ENCODE measurements at places on chromosomes 1 and 21.

DNA sequence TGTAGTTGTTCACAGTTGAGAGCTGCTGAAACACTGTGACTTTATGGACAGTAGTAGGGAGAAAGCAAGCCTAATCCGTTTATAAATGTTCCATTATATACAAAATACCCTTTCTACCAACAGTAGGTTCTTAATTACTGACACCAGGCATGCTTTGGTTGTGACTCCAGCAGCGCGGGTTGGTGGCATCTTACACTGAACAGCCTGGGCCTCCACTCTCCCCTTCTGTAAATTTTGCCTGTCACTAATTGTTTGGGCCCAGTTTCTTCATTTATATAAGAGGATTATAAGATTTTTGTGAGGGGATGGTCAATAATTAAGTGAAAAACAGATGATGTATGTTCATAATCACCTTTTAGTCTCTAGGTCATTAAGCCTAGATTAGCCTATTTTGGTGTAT lies 58.2 kb downstream of the ITSN1 start:
- no peak for DNase-seq

GRCh38 chr1:4586611-4587160 lies 67.7 kb upstream of the AJAP1 start:
- no peak for DNase-seq

- no peak for DNase-seq
Measured at GRCh38 chr1:229474509-229474908, 33.6 kb downstream of the NUP133 start.

- DNase-seq: no peak
Measured at GRCh38 chr1:85360730-85361493, 84.5 kb upstream of the BCL10 start.

- no peak for DNase-seq
Measured at GRCh38 chr1:8790987-8791386, 26.5 kb downstream of the RERE start.

DNA sequence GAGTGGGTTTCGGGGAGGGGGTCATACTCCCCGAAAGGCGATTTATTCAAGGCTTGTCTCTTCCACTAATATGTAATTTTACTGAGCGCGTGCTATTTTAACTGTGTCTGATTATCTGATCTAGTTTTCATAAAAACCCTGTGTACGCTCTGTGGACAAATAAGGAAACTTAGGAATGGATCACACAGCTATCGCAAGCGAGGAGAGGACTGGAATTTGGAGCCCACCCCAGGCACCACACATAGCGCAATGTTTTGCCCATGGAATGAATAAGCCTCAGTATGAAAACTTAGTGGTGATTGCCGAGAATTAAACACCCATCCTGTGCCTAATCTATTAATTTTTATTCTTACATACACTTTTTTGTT lies 9.8 kb upstream of the RAB42 start:
- DNase-seq: no peak

GRCh38 chr1:221602830-221603229 lies 139.1 kb downstream of the DUSP10 start:
- DNase-seq: no peak

GRCh38 chr21:43012596-43012995 lies 38.2 kb downstream of the PKNOX1 start:
- no peak for DNase-seq

DNA sequence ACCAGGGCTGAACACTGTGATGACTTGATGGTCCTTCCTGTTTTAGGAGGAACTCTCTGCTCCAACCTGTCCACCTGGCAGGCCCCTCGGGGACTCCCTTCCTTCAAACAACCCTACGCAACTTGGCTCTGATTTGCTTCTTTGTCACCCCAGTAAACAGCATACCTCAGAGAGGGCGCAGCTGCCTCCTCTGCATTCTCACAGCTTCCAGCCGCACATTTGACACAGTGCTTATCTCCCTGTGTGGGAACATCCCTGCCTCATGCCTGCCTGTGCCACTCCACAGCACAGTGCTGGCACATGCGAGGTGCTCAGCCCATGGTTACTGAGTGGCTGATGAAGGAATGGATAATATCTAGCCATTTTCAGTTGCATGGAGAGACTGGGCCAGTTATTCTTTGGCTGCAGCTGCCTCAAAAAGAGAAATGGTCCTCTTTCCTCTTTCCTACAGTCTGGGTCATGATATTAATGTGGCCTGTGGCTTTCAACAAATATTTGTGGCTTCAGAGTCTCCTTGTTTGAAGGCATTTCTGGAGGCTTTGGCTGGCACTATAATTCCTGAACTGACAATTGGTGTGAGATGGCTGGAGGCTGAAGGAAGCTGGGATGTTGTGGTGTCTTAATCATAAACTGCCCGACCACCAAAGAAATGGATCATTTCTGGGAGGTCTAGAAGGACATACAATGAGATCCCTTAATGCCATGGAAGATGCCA lies 77.9 kb downstream of the TENT5C start:
- no peak for DNase-seq

DNA sequence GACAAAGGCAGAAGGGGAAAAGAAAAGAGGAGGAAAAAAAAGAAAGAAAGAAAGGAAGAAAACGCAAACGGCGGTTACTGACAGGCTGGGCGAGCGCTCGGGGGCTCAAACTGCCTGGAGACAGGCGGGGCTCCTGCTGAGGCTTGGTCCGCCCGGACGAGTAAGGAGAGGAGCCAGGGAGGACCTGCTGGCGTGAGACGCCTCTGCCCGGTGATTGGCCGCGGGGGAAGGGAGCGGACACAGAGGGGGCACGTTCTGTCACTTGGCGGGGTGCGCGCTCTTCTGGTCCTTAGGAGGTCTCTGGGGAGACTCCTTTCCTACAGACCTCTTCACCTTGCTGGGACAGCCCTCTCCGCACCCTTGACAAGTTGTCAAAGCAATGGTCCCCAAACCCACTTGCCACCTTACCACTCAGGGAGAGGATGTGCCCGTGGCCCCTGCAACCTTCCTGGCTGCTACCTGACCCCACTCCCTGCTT lies 791 bp upstream of the PIK3R3 start:
- DNase-seq: no peak

DNA sequence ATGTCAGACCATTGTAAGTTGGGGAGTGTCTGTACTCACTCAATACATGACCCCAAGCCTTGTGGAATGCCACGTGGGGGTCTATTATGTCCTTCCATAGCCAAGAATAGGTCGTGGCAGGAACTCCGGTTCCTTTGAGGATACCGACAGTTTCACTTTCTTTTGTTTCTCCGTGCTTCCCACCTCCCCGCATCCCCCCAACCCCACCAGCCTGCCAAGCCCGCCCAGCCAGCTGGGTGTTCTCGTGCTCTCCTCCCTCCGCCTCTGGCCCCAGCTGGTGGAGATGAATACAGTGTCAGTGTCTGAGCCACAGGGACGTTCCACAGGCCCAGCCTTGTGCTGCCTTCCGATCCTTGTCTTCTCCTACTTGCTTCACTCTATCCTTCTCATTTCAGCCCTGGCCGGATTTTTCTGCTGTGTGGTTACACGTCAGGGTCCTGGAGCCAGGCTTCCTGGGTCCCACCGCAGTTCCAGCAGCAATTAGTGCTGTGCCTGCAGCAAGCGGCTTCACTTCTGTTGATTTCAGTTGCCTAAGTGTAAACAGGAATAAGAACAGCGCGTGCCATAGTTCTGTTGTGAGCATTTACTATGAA lies 4.1 kb upstream of the AGTRAP start:
- DNase-seq: no peak

GRCh38 chr1:178450871-178451270 lies 45.9 kb downstream of the CLEC20A start:
- no peak for DNase-seq

- no peak for DNase-seq
Measured at GRCh38 chr1:239269706-239270105, 116.7 kb upstream of the CHRM3 start.

- peak; percentile 32 for DNase-seq
Measured at GRCh38 chr21:45074048-45074817, at the start of gene ADARB1. ADARB1 (plus strand) TSS chr21:45074580; CDS start chr21:45171657, 97,077 bp downstream.

DNA sequence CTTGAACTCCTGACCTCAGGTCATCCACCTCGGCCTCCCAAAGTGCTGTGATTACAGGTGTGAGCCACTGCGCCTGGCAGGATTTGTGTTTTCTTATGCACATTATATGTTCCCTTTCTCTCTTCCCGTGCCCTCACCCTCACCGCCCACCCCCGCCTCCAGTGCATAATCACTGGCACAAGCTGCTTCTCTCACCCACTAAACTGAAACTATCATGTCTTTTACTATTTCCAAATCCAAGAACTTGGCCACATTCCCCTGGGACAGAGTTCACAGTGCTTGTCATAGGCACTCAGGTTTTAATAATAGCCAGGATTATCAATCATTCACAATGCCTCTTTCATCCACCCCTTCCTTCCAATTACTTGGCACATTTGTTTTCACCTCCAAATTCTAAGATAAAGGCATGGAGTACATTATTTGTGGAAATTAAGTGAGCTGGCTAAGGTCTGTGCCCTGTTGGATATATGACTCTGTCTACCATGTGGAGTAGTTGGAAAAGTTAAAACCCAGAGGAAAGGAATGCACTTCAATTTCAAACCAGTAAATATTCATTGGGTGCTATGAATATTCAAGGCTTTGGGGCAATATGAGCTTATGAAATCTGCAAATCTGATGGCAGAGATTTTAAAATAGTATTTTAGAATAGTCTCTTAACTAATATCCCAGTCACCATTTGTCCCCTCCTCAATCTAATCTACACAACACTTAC lies 17.6 kb upstream of the MAPKAPK2 start:
- DNase-seq: no peak

DNA sequence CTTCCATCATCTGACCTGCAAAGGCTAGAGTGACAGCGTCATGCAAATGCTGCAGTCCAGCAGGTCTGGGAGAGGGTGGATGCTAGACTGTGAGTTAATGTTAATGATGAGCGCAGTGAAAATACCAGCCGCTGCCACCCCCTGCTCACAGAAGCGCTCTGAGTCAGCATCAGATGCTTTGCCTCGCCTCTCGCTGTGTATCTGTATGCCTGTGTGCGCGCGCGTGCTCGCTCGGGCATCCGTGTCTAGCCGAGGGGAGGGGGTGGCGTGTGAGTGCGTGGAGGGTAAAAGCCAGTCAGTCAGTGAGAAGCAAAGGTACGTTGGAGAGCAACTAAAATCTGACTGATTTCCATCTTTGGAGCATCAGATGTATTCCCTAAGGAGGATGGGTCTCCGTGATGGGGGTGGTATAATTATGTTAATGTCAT lies 858.7 kb downstream of the USP25 start:
- DNase-seq: no peak

- DNase-seq: no peak
Measured at GRCh38 chr21:32424191-32424535, 11.7 kb downstream of the EVA1C start.

DNA sequence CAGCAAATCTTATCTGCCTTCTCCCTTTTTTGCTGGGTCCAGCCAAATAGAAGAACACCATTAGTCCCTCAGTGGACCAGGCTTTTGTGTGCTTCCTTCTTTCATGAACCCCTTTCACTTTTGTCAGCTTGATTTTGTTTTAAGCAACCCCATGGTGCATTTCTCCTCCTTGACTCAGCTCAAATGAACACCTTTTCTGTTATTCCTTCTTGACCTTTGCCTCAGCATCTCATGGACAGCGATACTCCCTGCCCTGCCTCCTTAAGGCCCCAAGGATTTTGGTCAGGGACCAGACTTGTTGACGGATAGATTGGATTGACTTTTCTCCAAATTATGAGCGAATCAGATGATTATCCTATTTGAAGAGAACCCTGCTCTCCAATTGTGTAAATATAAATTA lies 356.6 kb upstream of the USP24 start:
- no peak for DNase-seq

GRCh38 chr1:181623850-181624249 lies 140.5 kb downstream of the CACNA1E start:
- no peak for DNase-seq

GRCh38 chr1:168867941-168868634 lies 139.1 kb upstream of the DPT start:
- DNase-seq: no peak

DNA sequence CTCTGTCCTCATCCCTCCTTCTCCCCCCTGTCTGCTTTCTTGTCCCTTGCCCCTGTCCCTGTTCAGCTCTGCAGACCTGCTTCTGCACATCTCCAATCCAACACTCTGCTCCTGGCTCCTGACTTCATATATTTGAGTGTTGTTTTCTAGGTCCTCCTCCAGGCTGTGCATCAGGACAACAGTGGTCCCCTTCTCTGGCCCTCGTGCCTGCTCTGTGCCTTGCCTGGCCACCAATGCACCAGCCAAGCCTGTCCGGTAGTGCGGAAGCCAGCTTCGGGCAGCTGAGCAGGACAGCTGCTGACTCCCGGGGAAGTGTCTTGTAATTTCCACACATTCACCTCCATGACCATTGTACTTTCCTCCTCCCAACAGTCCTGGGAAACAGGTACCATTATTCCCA lies 203.4 kb upstream of the RAB4A start:
- no peak for DNase-seq

DNA sequence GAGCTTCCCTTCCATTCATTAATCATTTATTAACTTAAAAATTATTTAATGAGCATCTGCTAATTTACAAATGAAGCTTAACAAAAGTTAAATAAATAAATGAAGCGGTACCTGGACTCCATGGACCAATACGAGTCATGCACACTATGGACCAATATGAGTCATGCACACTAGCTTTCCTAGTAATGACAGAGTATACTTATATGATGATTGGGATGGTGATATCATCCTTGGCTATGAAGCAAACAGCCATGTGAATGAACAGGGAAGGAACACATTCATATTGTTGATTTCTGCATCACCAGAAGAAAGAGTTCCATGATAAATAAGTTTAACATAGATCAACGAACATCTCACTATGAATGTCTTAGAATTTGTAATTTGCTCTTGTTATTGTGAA lies 109.9 kb downstream of the SPAG17 start:
- DNase-seq: no peak

- no peak for DNase-seq
Measured at GRCh38 chr1:240991230-240991629, 365.8 kb downstream of the RGS7 start.

GRCh38 chr1:3186526-3186921 lies 117.5 kb downstream of the PRDM16 start:
- no peak for DNase-seq

DNA sequence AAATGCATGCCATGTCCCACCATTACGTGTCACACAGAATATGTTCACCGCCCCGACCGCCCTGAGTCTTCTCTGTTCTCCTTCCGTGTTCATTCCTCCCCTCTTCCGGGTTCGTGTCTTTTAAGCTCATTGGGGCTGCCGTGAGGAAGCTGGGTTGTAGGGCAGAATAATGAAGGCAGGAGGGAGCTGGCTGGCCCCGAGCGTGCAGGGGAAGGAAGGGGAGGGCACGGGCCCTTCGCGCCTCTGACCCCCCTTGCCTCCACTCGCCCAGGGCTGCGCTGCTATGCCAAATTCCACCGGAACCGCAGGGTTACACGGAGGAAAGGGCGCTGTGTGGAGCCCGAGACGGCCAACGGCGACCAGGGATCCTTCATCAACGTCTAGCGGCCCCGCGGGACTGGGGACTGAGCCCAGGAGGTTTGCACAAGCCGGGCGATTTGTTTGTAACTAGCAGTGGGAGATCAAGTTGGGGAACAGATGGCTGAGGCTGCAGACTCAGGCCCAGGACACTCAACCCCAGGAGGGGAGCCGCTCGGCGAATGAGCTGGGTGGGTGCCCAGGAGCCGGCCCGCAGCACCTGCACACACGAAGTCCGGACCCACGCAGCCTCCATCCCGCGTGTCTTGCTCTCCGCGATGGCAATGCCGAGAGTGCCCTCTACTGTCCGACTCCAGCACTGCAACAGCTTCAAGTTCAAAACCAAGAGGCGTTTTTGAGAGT lies 16.5 kb upstream of the AGTRAP start:
- DNase-seq: peak; percentile 79

GRCh38 chr1:155932081-155932480 lies 2.1 kb downstream of the KHDC4 start:
- DNase-seq: no peak

Data from stimulated activated naive CD4-positive, alpha-beta T cell treated with Interleukin-2 at 50 U/mL for 16 hours (primary cell).